ENCODE measurements at places on chromosomes 16 and 17.
A peak's percentile ranks its signal among the peaks of the same experiment; 100 is the strongest.

GRCh38 chr17:67095803-67096202 lies 51.4 kb downstream of the CACNG1 start:
- DNase-seq = no peak

DNA sequence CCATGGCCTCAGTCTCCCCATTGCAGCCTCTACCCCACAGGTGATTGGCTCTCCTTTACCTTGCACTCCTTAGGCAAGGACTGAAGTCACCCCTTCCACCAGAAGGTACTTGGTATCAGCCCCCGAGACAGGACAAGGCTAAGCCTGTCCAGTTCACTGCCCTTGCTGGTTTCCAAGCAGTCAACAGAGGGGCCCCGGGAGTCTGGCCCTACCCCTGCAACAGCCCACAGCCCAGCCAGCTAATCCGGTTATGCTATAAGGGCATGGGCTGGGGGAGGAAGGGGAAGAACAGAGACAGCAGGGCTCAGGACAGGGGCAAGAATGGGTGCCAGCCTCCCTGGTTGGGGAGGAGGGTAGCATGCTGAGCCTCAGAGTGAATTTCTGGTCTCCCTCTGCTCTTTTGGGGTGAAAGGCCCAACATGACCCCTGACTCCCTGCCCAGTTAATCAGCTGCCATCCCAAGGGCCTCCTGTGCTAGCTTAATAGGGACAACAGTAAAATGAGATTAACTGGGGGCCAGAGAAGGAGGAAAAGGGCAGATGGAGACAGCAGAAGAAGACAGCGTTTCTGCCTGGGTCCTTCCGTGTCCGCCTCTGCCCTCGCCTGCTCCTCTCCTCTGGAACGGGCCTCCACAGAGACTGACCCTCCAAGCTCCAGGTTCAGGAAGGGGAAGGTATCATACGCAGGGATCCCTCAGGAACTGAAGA lies 10.7 kb downstream of the DLG4 start:
- no peak for DNase-seq

DNA sequence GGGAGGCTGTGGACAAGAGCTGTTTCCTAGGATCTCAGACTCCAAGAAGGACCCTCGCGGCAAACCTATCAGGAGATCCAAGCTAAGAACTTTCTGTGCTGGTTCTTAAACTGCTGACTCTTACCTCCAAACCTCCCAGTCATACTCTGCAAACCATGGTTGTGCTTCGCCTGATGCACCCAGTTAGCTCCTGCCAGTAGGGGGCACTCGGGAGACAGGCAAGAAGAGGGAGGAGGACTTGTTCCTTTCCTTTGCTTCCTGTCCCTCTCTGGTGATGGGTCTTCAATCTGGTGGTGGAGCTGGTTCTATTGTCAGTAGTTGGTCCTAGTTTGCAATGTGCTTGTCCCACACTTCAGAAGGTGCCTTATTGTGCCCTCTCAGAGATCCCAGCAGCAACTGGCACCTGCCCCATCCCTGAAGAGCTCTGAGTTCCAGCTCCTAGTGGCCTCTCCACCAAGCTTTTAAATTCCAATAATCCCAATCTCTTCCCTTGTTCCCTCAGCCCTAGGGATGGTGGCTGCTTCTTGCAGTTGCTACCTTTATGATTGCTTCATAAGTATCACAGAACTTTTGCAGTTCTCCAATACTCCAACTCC lies 113.5 kb upstream of the RPL38 start:
- DNase-seq = peak; percentile 47

DNA sequence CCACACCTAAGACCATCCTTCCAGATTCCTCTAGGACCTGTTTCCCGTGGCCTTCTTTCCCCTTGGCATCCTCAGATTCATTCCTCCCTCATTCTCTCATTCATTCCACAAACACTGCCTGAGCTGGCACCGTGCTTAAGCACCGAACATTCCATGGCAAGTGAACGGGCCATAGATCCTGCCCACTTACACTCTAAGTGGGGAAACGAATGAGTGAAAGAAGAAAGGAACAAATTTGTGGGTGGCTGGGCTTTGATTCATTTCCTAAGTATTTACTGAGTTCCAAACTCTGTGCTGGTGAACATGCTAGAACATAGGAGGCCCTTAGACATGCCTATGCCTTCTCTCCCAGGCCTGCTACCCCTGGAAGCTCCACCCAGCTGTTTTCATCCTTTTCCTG lies 30.0 kb downstream of the SRCIN1 start:
- DNase-seq = no peak

DNA sequence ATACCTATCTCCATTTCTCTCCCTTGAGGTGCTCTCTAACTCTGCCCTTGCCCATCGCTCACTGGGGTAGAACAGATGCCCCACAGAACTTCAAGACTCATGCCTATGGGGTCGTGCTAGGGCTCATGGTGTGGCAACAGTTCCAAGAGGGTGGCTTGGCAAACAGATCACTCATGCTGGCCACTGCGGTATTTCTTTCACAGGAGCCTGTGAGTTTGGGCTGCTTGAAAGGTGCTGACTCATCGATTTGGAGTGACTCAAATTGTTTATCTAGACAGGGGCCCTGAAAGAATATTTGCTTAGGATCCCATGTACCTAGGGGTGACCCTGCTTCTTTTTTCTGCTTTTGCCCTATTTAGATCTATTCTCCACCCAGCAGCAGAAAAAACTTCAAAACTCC lies 69.9 kb downstream of the IRX5 start:
- DNase-seq = no peak

GRCh38 chr16:82432261-82432660 lies 194.5 kb upstream of the CDH13 start:
- DNase-seq = no peak

DNA sequence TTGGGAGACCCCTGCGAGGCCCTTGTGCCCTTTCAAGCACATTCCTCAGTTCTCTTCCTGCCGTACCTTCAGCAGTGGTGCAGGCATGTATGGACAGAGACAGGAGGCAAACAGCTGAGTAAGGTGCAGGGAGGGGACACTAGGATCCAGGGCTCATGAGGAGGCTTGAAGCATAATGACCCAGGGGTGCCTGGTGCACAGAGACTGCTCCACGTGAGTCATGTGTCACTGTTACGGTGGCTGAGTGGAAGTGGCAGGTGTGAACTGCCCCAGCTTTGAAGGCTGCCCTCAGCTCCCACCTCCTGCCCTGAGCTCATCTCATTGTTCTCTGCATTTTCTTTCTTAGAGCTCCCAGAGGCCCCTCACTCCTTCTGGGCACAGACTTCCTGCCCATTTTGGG lies 124.8 kb downstream of the NTN1 start:
- no peak for DNase-seq

DNA sequence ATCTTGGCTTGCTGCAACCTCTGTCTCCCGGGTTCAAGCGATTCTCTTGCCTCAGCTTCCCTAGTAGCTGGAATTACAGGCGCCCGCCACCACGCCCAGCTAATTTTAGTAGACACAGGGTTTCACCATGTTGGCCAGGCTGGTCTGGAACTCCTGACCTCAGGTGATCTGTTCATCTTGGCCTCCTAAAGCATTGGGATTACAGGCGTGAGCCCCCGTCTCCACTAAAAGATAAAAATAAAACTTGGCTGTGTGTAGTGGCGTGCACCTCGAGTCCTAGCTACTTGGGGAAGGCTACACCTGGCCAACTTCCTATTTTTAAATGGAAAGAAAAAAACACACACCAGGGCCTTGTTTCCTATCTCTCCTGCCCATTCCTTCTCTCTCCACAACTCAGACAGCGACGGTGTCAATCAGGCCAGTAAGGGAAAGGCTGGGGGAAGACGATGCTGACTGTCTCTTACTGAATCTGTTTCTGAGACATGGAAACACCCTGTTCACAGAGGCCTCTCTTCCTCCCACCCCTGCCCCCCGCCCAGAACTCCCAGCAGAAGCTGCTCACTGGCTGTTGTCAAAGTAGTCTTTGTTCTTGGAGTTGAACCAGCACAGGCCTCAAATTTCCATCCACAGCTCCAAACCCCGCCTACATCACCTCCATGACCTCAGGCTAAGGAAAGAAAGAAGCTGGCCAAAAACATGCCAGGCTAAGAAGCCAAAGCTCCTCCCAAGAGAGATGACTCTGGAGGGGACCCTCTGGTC lies 96.6 kb downstream of the NXN start:
- no peak for DNase-seq

GRCh38 chr16:56362057-56362655 lies 63.2 kb downstream of the AMFR start:
- no peak for DNase-seq

DNA sequence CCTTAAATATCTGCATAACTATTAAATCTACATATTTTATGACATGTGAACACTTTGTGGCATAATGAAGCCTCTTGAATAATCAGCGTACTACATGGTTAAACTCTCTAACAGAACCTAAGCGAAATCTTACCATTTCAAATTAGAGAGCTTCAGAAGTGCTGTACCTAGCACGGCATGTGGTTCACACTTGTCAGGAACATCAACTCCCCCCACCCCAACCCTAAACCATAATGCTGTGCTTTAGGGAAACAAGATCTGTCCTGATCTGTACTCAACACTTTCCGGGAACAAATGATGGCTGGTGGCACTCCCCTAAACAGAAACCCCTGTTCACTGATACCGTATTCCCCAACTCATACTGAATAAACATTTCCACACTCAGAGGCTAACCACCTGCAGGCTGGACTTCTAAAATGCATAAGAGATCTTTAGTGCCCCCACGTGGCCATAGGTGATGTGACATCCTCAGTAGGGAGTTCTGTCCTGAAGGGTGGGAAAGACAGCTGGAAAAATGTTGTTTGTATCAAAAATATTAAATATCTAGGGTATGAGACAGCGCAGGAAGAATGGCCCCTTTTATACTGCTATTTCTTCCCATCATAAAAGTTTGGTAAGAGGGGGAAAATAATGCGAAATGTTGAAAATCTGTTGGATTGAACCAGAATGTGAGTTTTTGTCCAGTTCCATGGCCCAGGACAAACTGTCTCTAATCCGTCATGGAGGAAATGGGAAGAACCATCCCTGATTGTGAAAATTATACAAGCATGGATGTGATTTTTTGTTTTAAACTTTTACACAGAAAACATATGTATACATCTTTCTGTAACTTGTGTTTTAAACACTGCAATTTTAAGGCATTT lies 88.6 kb downstream of the USP31 start:
- DNase-seq = no peak
